ENCODE measurements at places on chromosomes 12 and 14. TPM values are rescaled to one million over a fixed set of nuclear protein-coding genes. Genes with fewer than 3 reads are reported as not detected.

DNA sequence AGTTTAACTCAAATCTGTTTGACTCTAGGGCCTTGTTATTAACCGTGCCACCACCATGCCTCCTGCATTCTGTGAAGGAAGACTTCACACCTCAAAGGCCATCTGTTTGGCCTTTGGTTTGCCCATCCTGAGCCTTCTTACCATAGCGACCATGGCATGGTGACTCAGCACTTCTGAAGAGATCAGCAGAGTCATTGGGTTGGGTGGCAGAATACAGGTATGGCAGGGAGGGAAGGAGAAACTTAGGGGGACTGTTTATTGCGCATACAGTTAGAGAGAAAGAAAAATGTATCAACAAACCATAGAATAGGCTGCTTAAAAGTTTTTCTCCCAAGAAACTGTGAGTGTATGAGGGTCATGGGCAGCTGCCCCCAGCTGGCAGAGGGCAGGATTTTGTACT is 49.2 kb downstream of the DAD1 start:
- DNase-seq: no peak

DNA sequence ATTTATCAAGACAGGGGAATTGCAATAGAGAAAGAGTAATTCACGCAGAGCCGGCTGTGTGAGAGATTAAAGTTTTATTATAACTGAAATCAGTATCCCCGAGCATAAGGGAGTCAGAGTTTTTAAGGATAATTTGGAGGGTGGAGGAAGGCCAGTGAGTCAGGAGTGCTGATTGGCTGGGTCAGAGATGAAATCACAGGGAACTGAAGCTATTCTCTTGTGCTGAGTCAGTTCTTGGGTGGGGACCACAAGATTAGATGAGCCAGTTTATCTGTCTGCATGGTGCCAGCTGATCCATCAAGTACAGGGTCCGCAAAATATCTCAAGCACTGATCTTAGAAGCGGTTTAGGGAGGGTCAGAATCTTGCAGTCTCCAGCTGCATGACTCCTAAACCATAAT is 96.6 kb downstream of the CCDC60 start:
- no peak for DNase-seq

Gene ACSM4
- not detected for total RNA-seq

Gene FIGNL2
- total RNA-seq: 1.2 TPM

Gene CLEC14A
- 21.3 TPM for total RNA-seq

Gene AQP2
- total RNA-seq: not detected

Gene TMTC2
- 12.6 TPM for total RNA-seq

Data from muscle of leg (tissue), 16 donors.